Epithelial cell of prostate (primary cell): ENCODE measurements at places on chromosomes 2 and 18.

DNA sequence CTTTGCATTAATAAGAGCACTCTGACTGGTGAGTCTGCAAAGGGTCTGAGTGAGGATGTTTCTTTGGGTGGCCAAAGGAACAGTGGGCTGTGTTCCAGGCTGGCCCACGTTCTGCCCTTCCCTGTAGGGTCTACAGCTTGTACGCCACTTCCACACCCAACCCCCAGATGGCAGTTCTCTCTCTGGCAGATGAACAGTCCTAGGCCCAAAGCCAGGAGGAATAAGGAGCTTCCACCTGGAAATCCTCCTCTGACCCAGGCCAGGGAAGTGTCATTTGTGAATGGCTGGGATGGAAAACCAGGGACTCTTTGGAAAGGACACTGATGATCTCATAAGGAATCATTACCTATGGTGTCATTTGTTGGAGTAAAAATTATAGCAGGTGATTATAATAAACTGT, 6.6 kb downstream of the OTOF start:
- no peak for DNase-seq

GRCh38 chr2:148603562-148603920, 41.0 kb upstream of the EPC2 start:
- DNase-seq, result no peak

GRCh38 chr2:179561702-179562101, 297.1 kb upstream of the SESTD1 start:
- DNase-seq, result no peak

DNA sequence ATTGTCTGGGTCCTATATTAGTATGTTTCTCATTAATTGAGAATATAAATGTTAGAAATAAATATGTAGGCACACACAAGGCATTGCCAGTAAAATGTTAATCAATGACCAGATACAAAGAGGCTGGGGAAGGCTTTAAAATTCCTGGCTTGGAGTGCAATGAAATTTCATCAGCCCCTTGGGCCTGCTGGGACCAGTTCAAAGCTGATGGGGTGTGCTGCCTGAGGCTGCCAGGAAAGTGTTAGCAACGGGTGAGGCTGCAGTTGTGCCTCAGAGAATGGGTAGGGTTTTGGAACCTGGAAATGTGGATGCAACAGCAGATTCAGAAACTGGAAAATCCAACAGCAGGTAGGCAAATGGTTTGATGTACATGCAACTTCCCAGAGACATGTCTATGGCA, 68.9 kb downstream of the DIPK1C start:
- no peak for DNase-seq

- no peak for DNase-seq
Measured at GRCh38 chr2:58202404-58202803, 38.7 kb downstream of the FANCL start.

DNA sequence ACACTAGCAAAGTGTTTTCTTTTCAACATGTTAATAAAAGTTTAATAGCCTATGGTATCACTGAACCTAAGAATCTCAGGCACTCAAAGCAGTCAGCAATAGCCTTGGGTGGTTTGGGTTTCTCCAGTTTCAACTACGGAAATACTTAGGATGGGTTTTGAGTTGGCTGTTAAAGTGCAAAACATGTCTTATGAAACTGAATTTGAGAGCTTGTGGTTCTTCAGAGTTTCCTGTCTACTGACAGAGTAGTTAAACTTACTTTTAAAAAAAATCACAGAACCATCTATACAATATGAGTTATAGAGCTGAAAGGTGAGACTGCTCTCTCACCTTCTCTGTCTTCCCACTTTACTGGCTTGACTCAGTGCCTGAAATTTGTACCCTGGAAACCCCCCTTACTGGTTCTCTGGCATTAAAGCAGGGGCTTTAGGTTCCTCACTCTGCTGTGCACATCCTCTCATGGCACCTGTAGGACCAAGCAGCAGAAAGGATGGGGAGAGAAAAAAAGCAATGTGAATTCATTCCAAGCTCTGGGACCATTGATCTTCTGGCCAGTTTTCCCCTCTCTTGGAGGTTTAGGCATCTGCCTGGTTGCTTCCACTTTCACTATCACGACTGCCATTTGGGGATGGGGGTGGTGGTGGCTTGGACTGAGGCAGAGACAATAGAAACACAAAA, 18.1 kb downstream of the CCDC141 start:
- no peak for DNase-seq
